ENCODE measurements at places on chromosomes 11 and 22. TPM values are rescaled to one million over a fixed set of nuclear protein-coding genes. Genes with fewer than 3 reads are reported as not detected.

The CECR2 gene
- 6.8 TPM for polyA plus RNA-seq

The FUT4 gene
- polyA plus RNA-seq: 0.76 TPM

The PNPLA3 gene
- polyA plus RNA-seq: 4.8 TPM

The DGCR6 gene
- 7.1 TPM for polyA plus RNA-seq

The OR52H1 gene
- not detected for polyA plus RNA-seq

The MIOX gene
- polyA plus RNA-seq: 0.61 TPM

The MRE11 gene
- polyA plus RNA-seq: 8.6 TPM

The LUZP2 gene
- polyA plus RNA-seq: 0.51 TPM
